ENCODE measurements at places on chromosomes 2 and 18.

DNA sequence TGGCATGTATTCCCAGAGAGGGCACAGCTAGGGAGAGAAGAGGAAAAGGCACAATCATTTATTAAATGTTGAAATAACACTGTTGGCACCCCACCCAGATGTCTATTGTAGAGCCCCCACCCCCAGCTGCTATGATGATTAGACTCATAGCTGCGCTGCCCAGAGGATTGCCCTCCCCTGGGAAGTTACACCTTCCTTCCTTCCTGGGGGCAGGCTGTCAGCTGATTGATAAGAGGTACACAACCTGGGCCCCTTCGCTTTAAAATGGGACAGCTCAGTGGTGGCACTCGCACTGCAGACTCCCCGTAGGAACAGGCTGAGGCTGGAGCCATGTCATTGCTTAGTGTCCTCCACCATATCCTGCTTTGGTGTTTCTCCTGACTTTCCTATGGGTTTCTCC lies 18.1 kb downstream of the TEX51 start:
- no peak for DNase-seq

DNA sequence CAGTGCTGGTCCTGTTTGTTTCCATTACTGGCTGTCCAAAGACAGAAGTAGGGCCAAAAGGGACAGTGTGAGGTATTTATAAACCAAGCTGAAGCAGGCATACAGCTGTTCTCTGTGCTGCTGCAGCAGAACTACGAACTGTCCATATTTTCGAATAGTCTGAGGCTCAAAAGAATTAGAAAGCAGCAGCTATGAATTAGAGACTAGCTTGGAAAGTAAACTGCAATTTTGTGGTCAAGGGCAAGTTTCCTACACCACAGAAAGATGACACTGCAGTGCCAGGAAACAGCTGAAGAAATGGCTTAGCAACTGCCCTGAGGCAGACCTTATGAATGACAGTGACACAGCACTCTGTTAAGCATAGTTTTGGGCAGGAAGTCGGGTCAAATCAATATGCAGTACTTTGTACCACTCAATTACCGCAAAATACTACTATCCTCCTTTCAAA lies 125.3 kb downstream of the TMEM131 start:
- peak; percentile 27 for DNase-seq

- DNase-seq = peak; percentile 10
Observed at GRCh38 chr2:79982445-79982844, 322.1 kb downstream of the LRRTM1 start.

- DNase-seq = no peak
Observed at GRCh38 chr2:55947752-55948151, 24.2 kb upstream of the EFEMP1 start.

- DNase-seq = no peak
Observed at GRCh38 chr2:43484323-43484930, 111.4 kb downstream of the THADA start.

GRCh38 chr2:82789851-82790205 lies 1669.3 kb downstream of the SUCLG1 start:
- DNase-seq = no peak

GRCh38 chr2:113676623-113677266 lies 49.7 kb downstream of the RABL2A start:
- no peak for DNase-seq

DNA sequence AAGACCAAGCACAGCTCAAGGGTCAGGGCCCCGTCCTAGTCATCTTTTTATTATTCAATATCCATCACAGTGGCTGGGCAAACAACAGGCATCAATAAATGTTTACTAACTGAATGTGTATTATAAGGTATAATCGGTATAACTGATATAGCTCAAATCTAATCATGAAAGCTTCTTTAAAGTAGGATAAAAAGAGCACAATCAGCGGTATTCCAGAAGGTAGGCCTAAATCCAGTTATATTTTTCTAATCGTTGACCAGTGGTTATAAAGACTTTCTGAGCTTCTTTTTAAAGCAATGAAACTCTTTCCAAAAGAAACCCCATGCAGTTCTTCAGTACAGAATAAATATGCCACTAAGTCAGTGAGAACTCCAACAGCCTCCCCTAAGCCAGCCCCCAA lies 92.1 kb downstream of the SMAD2 start:
- DNase-seq = no peak

DNA sequence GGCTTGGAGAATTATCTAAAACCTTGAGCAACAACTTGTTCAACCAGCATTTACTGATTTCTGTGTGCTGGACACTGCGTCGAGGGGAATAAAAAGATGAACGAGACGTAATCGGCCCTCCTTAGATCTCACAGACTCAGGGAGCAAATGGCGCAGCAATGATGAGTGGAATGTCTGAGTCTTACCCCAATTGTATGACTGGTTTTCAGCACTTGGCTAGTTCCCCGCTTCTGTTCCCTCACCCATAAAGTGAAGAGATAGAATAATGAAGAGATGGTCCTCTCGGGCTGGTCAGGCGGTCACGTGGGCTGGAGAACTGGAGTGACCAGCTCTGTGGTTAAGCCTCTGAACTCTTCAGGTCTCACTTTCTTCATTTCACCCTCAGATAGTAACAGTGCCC lies 17.3 kb upstream of the GATA6 start:
- DNase-seq = no peak

- DNase-seq = no peak
Observed at GRCh38 chr2:138036522-138036921, 72.2 kb downstream of the HNMT start.

All from stimulated activated CD4-positive, alpha-beta T cell treated with anti-CD3 and anti-CD28 coated beads, Interleukin-2, amount 100 ng/mL, for 24 hours (primary cell).